ENCODE measurements at places on chromosomes 5 and 9.

DNA sequence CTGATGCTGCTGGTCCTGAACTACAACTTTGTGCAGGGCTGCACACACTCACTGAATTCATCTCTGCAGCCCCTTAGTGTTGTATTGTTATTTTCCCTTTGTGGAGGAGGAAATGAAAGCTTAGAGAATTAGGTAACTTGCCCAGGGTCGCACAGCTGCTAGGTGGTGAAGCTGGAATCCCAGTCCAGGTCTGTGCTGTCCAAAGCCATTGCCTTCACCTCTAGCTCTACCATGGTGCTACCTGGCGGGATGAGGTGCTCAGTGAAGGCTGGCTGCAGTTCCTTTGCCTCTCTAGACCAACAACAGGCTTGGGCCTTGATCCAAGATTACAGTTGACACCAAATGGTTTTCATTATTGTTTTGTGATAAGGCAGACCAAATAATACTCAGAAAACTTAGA lies 177.8 kb upstream of the PITX1 start:
- DNase-seq = no peak

DNA sequence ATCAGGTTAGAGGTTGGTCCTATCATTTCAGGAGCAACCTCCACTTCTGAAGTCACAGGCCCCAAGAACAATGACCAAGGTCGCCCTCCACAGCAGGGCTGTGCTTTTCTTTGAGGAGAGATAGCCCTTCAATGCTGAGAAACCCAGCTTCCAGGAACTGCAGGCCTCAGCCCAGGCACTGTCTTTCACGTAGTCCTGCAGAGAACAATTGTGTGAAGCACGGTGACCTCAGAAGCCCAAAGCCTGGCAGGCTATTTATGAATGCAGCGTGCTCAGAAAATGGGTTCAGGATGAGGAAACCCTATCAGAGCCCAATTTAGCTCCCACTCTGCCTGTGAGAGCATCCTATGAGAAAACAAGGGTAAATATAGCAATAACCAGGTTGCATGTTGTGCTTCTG lies 388.3 kb downstream of the PLK2 start:
- peak; percentile 18 for DNase-seq

GRCh38 chr9:4887556-4887955 lies 94.8 kb downstream of the RCL1 start:
- DNase-seq = no peak

DNA sequence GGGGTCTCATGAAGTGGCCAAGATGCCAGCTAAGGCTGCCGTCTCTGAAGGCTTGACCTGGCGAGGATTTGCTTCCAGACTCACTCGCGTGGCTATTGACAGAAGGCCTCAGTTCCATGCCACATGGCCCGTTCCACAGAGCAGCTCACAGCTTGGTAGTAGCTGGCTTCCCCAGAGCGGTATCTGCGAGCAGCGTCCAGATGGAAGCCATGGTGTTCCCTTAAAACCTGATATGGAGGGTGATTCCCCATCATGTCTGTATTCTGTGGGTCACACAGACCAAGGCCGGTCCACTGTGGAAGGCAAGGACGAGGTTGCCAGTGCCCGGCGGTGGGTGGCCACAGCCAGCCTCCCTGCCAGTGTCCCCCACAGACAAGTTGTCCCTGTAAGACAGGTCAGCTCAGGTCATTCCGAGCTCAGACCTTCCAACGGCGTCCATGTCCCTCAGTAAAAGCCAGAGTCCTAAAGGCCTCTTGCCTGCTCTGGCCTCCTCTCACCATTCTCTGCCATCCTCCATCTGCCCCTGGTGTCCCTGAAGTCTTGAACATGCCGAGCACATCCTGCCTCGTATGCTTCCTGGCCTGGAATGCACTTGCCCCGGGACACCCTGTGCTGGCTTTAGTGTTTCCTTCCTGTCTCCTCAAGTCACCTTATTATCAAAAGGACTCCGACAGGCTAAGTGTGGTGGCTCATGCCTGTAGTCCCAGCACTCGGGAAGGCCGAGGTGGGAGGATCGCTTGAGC lies 61.3 kb upstream of the LRRTM2 start:
- DNase-seq = no peak

DNA sequence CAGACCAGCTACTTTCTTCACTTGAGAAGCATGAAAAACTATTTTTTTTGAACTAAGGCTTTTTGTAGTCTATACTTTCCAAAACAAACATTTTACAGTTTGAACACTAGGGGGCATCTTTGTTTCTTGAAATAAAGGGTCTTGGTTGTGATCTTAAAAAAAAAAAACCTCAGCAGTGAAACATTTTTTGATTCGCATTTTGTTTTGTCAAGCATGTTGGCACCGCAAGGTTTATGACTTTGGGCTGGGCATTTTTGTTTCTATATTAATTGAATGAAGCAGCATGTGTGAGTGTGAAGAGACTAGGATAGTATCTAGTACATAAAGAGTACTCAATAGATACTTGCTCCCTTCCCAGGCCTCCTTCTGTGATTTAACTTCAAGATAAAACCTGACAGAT lies 31.6 kb upstream of the ACOT12 start:
- DNase-seq = no peak

GRCh38 chr5:8752595-8752994 lies 793.3 kb downstream of the SEMA5A start:
- no peak for DNase-seq

- DNase-seq = no peak
Observed at GRCh38 chr5:62149879-62150278, 156.1 kb upstream of the KIF2A start.

DNA sequence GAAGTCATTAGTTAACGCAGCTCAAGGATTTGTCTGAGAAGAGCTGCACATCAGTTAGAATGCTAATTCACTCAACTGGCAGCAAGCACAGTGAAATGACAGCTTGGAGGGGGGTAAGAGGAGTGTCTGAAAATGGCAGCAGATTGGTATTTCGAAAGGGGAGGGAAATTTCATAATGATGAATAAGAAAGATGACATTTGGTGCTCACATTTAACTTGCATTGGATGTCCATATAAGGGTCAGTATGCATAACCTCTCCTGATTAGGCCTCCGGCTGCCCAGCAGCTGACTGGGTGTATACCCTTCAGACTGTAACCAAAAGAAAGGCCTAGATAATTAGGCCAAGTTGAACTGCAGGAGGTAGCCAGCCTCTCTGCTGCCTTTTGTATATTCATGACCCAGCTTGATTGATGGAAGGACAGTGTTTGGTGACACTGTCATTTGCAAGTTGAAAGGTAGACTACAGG lies 131.0 kb downstream of the PBX3 start:
- no peak for DNase-seq

- no peak for DNase-seq
Observed at GRCh38 chr5:140011297-140011802, 31.7 kb downstream of the NRG2 start.

DNA sequence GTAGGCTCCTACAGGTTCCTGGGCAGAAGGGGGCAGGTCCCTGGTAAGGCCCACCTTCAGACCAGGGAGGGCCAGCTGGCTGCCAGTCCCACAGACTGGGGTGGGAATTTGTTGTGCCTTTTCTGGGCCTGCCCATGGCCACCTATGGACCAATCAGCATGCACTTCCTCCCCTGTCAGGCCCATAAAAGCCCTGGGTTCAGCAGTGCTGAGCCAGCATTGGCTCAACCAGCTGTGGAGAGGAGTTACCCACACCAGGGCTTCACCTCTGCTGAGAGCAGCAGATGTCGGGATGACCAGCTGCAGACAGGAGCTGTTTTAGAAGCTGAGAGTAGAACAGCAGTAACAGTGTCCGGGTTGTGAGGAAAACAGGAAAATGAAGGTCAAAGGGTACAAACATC lies 373.4 kb upstream of the ACO1 start:
- DNase-seq = no peak

GRCh38 chr9:83449983-83450382 lies 88.2 kb downstream of the FRMD3 start:
- DNase-seq = no peak

GRCh38 chr9:127388037-127388855 lies 8.7 kb upstream of the SLC2A8 start:
- DNase-seq = no peak

DNA sequence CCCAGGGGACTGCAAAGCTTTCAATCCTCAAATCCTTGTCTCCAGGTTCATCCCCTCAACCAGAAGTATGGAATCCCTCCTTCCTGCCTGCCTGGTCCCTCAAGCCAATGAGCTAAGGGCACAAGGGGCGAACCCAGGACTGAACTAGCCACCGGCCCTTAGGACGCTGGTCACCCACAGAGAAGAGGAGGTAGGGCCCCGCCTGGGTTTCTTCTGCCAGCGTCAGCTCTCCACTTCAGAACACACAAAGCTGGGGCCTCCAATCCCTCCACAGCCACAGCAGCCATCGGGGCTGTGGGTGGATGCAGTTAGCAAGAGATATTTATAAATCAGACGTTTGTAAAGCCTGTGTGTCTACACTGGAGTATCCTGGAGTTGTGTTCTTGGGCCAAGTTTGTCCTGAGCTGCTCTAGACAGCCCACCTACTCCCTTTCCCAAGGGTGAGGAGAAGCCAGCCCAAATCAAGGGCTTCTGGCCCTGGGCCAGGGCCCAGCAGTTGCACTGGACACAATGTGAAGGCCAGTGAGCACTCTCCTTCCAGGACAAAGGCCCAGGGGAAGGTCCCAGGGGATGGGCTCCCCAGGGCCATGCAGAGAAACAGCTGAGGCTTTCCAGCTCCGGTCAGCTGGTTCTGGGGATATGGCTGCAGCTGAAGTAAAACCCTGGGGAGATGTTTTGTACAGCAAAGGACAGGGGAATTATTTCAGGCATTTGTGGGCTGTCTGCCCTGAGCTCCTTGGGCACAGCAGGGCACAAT lies 18.9 kb downstream of the AMBP start:
- DNase-seq = no peak

GRCh38 chr9:96495341-96495740 lies 45.4 kb downstream of the HABP4 start:
- DNase-seq = no peak

GRCh38 chr5:168679515-168679920 lies 100.3 kb upstream of the PANK3 start:
- peak; percentile 91 for DNase-seq

DNA sequence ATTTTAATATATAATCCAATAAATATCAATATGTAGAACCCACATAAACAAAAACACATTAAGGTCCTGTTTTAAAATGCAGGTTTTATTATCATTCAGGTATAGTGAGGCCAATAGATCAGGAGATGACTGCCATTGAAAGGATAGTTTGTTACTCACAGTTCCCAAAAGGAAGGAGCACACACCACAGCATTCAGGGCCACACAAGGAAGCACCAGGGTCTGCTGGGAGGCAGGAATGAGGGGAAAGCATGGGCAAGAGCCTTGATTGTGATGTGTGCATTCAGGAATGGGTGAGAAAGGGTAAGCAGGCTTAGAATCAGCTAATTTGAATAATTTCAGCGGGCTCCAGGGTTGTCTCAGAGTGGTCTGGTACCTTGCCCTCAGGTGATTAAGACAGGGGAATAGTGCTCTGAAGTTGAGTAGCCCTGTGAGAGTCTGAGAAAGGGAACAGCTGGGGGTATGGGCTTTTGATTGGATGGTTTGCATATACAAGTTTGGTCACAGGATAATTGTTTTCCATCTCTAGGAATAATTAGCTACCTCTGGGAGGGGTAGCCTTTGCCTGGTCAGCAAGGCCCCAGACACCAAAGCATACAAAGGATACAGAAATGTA lies 19.8 kb upstream of the OTULIN start:
- no peak for DNase-seq

- no peak for DNase-seq
Observed at GRCh38 chr5:34516686-34517085, 139.4 kb upstream of the RAI14 start.

GRCh38 chr5:6649681-6650080 lies 16.4 kb downstream of the SRD5A1 start:
- no peak for DNase-seq

- no peak for DNase-seq
Observed at GRCh38 chr9:36029765-36030528, 6.8 kb upstream of the RECK start.

DNA sequence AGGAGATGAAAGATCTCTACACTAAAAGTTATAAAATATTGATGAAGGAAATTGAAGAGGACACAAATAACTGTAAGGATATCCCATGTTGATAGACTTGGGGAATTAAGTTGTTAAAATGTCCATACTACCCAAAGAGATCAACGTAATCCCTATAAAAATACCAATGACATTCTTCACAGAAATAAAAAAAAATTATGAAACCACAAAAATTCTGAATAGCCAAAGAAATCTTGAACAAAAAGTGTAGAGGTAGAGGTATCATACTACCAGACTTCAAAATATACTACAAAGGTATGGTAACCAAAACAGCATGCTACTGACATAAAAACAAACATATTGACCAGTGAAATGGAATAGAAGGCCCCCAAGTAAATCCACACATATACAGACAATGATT lies 71.5 kb upstream of the ELL2 start:
- DNase-seq = no peak

- no peak for DNase-seq
Observed at GRCh38 chr5:37133939-37134338, 115.2 kb downstream of the CPLANE1 start.

DNA sequence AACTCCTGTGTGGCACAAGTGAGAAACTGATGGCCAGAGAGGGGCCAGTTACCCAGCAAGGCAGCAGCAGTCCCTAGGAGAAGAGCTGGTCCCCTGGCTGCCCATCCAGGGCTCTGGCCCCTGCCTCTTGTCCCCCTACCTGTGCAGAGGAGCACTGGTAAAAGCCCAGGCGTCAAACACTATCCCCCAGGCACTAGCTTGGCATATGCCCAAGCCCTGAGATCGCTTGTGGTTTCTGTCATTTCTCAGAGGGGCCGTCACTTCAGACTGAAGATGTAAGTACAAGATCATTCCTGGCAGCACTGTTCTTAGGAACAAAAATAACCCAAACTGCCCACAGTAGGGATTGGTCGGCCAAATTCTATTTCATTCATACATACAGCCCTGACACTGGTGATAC lies 53.9 kb downstream of the COL15A1 start:
- DNase-seq = no peak

- DNase-seq = no peak
Observed at GRCh38 chr5:135091286-135091685, 57.3 kb upstream of the PITX1 start.

DNA sequence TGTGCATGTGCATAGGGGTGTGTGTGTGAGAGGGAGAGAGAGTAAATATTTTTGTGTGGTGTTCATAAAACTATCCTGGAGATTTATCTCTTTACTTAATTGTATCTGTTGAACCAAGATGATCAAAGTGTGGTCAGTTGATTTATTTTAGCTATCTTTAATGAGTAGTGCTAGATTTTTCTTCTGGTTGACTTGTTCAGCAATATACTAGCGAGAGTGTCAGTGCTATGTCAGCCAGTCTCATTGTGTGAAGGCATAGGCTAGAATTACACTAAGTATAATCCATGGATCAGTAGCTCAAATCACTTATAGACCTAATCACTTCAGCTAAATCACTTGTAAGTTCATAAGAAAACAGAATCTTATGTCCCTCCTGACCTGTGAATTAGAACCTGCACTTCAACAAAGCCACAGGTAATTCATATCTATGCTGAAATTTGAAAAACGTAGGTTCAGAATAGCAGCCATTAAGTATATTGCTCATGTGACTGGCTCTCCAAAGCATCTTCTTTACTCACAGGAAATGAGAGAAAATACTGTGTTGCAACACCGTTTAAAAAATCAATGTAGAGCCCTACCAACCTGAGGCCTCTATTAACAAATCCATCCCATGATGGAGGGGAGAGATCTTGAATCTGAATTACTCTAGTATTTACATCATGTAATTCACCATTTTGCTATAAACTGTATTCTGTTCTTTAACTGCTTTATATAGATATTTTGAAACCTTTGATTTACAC lies 203.1 kb upstream of the ACTBL2 start:
- no peak for DNase-seq

- DNase-seq = no peak
Observed at GRCh38 chr9:120391691-120392090, 188.3 kb downstream of the CDK5RAP2 start.

GRCh38 chr9:18798106-18798505 lies 234.9 kb downstream of the SAXO1 start:
- DNase-seq = no peak

- DNase-seq = no peak
Observed at GRCh38 chr5:78116167-78116566, 178.3 kb downstream of the AP3B1 start.
